ENCODE measurements at places on chromosomes 7 and 10.
A peak's percentile ranks its signal among the peaks of the same experiment; 100 is the strongest.

DNA sequence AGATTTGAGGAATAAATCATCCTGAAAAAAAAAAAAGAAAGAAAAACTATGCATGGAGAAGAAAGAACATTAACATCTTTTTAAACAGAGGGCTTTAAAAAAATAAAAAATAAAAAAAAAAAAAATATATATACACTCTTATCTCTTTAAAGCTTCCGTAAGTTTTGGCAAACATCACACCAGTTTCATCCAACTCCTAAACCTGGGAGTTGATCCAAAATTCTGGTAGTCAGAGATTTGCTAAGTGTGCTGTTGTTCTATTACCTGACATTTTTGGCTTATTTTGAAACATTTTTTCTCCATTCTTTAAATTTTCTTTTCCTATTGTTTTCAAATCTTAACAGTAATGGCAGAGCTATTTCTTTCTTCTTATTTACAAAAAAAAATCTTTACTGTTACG, 273.1 kb downstream of the AGMO start:
- no peak for DNase-seq

DNA sequence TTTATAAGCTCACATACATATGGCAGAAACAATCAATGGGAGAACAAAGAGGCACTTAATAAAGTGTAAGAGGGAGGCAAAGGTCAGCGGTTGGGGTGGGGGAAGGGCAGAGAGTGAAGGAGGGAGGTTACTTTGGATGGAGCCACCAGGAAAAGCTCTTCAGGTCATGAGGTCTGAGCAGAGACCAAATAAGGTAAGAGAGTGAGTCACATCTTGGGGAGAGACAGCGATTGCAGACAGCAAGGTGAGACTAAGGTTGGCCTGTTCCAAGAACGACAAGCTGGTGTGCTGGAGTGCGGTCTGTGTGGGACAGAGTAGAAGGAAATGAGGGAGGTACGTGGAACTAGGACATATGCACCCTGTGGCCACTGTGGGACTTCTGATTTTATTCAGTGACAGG, 74.3 kb upstream of the TOMM7 start:
- DNase-seq: no peak

DNA sequence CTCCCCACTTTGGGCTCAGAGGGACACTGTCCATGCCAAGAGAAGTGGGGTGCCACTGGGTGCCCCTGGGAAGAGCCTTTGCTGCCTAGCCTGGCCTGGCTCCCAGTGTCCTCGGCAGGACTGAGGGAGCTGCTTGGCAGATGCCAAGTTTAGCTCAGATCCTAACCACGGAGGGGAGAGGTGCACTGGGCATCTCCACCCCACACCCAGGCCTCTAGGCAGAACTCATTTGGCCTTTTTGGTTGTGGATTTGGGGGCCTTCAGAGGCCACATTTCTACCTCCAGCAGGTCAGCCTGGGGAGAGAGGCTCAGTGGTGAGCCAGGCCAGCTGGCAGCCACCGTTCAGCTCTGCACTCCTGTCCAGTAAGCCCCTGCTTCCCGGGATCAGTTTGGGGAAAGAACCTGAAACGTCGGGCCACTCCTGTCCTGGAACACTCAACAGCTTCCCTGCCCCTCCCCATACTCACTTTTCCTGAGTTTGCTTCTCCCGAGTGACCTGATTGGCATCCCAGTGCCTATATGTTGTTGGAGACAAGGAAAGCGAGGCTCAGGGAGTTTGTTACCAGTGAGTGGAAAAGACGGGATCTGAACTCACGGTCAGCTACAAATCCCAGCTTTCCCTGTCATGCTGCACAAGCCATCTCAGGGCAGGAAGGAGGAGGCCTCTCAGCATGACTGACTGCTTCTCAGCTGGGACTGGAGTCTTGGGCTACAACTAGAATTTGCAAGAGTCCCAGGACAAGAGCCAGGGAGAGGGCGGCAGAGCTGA, 11.2 kb upstream of the CXCL12 start:
- no peak for DNase-seq

GRCh38 chr7:27459731-27460053, 203.0 kb downstream of the HIBADH start:
- peak; percentile 11 for DNase-seq

DNA sequence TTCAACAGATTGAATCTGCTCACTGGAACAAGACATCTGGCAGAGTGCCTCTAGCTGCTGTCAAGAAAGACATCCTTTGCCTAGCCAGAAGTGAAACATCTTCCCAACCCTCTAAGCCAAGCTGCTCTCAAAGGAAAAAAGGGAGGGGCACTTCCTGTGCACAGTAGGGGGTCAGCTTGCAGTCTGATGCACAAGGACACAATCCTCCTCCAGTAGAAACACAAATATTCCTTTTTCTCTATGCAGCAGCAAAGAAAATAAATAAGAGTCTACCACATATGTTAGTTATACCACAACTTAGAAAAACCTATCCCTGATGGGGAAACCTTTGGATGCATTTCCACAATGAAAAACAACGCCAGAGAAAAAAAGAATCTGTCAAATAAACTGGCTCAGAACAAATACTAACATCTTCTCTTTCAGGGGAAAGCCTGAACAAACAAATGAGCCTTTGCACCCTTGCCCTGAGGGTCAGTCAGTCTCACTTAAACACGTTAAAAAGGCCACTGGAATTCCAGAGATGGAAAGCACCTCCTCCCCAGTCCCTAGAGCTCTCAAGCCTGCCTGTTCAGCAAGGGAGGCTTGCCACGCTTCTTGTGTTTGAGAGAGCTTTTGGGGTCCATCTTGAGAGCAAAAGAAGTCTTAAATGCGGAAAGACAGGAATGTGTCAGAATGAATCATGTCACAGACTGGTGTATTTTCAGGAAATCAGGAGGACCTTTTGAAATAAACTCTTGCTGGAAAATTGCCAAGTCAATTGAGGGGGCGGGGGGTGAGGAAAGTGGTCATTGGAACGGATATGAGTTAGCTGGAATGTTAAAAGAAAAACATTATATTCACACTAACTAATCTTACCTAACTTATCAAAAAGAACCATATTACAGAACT, 7.5 kb downstream of the LAMB1 start:
- DNase-seq: peak; percentile 96

- DNase-seq: no peak
These were observed 447.8 kb upstream of the FZD8 start for GRCh38 chr10:36089790-36090440.

- peak; percentile 54 for DNase-seq
These were observed 52.8 kb downstream of the DLG5 start for GRCh38 chr10:77873536-77874380.

DNA sequence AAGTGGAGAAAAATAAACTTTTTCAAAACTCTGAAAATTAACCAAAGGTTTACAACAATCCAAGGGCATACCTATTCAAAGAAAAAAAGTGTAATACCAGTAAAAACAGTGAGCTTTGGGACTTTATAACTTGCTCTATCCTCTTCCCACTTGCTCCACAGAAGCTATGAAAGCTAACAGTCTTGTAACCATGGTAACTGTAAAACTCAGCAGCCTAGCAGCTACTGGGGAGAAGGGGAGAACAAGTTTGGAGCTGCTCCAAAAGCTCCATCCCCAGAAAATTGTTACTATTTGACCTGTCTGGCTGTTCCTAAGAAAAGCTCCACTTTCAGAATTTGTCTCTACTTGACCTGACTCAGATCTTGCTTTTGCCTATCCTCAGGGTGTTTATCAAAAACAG, 191.5 kb downstream of the OTUD1 start:
- DNase-seq: no peak

DNA sequence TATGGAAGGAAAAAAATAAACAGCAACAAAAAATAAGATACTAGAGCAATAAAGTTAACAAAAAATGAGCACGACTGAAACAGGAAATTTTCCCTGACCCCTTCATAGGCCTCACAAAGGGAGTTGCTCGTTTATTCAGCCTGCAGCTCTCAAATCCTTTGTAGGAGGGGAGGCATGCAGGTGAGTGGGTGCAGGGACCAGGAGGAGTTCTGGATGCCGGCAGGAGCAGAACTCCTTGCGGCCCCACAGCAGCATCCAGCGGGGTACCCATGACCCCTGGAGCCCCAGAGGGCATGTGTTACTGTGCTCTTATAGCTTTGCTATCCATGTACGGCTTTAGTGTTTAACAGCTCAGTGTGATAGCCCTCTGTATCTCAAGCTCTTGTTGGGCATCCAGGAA, 5.8 kb downstream of the TAS2R39 start:
- DNase-seq: no peak

GRCh38 chr10:102352066-102352715, 43.3 kb upstream of the NFKB2 start:
- peak; percentile 70 for DNase-seq

- peak; percentile 18 for DNase-seq
These were observed 43.4 kb upstream of the OPTN start for GRCh38 chr10:13056456-13057077.

DNA sequence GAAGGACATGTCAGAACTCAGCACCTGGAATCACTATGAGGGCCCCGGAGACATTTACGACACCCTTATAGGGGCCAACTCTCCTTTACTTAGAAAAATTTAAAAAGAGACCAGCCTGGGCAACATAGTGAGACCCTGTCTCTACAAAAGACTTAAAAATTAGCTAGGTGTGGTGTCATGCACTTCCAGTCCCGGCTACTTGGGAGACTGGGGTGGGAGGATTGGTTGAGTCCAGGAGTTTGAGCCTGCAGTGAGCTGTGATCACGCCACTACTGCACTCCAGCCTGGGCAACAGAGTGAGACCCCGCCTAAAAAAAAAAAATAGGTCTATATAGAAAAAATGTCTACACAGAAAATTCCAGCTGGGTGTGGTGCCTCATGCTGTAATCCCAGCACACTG, 7.5 kb upstream of the CYTH3 start:
- DNase-seq: peak; percentile 44

GRCh38 chr10:64368298-64368697, 847.1 kb downstream of the REEP3 start:
- DNase-seq: peak; percentile 22

DNA sequence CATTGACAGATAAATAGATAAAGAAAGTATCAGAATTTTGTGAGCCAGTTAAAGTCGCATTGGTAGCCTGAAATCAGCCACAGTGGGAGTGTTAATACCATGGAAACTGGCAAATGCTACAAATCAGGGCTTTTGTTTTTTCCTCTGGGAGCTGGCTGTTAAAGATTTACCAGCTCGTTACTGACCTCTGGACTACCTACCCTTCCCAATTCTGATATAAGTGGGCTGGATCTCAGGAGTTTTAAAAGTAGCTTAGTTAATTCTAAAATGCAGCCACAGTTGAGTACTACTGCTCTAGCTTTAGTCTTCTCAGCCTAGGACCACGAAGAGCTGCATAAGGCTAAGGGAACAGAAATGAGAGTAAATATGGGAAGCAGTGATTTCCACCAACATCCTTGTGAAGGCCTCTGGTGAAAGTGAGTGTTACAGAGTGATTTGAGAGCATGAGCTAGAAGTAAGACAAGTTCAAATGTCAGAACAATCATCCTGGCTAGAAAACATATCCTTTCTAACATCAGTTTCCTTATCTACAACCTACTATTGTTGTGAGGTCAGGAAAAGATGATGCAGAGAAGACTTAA, 53.2 kb downstream of the A1CF start:
- no peak for DNase-seq

DNA sequence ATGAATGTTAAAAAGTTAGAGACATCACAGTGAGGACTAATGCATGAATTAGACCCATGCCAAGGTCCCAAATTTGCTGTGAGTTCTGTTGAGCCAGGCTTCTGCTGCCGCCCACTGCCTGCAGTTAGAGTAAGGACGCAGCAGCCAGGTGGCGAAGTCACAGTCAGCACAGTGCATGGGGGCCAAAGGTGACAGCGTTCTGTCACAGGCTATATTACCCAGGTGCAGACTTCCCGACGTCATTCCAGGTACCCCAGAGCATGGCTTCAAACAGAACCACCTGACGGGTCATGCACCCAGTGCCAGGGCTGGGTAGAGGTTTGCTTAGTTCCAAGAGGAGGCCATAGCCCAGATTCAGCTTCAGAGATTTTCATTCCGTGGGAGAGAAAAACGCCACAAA, 33.9 kb upstream of the HMX3 start:
- no peak for DNase-seq

DNA sequence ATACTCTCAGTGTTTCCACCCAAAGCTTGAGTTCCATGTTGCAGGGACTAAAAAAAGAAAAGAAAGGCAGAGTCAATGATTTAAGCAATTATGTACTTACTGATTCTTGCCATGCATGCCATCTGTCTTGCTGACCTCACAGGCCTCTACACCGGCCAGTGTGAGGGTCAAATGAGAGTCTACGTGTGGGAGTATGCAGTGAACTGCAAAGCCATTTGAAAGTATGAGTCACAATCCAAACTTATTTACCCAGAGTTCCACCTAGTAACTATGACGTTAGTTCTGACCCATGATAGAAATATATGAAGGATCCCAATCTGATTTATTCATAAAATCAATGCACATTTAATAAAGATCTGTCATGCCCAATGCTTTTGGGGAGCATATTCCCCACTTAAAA, 26.5 kb downstream of the PDE1C start:
- DNase-seq: no peak

- no peak for DNase-seq
These were observed 1103.2 kb downstream of the GATA3 start for GRCh38 chr10:9157656-9158055.

DNA sequence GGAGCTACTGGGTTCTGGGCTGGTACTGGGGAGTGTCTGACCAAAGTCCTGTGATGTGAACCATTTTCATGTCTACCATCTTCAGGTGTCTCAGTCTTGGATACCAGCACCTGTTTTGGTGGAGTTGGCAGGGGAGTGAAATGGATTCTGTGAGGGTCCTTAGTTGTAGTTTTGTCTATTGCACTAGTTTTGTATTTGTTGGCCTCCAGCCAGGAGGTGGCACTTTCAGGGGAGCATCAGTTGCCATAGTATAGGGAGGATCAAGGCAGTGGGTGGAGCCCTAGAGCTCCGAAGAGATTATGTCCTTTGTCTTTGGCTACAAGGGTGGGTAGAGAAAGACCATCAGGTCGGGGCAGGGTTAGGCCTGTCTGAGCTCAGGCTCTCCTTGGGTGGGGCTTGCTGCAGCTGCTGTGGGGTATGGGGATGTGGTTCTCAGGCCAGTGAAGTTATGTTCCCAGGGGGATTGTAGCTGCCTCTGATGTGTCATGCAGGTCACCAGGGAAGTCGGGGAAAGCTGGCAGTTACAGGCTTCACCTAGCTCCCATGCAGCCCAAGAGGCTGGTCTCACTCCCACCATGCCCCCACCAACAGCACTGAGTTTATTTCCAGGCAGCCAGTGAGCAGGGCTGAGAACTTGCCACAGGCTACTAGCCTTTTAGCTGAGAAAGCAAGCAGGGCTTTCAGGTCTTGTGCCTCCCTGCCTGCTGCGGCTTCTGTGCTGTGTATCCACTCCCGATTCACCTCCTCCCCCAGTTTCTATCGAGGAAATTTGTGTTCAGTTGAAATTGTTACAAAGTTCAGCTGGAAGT, 153.1 kb downstream of the ZNF365 start:
- DNase-seq: no peak

- no peak for DNase-seq
These were observed 149.1 kb upstream of the RNF32 start for GRCh38 chr7:156491435-156491834.

DNA sequence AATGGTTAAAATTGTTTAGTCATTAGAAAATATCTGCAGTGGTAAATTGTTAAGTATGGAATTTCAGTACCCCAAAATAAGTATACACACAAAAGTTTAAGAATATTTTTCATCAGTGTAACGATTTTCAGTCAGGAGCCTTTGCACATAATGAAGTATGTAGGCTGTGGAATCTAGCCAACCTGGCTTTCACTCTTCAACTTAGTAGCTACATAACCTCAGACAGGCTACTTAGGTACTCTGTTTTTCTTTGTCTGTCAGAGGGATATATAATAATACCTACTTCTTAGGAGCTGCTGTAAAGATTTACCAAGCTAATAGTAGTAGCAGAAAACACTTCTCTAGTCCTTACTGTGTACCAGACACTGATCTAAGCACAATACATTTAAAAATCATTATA, 137.5 kb downstream of the ZEB1 start:
- peak; percentile 4 for DNase-seq

Data from fibroblast of skin of scalp (primary cell).